ENCODE measurements at places on chromosomes 2 and 18.

- DNase-seq = no peak
Observed at GRCh38 chr2:183035954-183036669, 2.1 kb downstream of the NCKAP1 start.

DNA sequence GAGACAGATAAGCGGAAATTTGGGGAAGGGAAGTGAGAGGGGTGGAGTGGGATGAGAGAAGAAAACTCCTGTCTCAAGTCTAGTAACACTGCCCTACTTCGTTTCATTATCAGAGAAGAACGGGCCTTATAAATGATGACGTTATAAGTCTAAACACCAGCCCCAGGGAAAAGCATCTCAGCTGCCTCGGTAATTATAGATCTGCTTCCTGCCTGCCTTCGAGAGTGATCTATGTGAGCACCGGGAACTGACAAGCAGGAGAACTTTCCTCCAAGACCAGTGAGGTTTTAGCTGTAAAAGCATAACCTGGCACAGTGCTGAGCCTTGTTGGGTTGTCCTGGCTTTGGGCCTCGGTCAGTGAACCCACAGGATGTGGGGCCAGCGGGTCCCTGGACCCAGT is 227.9 kb upstream of the SIX2 start:
- no peak for DNase-seq

GRCh38 chr18:51059969-51060368 is 30.0 kb downstream of the SMAD4 start:
- DNase-seq = no peak

- DNase-seq = no peak
Observed at GRCh38 chr18:76518123-76518859, 23.2 kb upstream of the ZNF516 start.

GRCh38 chr2:135647836-135648579 is 93.6 kb upstream of the UBXN4 start:
- DNase-seq = no peak

DNA sequence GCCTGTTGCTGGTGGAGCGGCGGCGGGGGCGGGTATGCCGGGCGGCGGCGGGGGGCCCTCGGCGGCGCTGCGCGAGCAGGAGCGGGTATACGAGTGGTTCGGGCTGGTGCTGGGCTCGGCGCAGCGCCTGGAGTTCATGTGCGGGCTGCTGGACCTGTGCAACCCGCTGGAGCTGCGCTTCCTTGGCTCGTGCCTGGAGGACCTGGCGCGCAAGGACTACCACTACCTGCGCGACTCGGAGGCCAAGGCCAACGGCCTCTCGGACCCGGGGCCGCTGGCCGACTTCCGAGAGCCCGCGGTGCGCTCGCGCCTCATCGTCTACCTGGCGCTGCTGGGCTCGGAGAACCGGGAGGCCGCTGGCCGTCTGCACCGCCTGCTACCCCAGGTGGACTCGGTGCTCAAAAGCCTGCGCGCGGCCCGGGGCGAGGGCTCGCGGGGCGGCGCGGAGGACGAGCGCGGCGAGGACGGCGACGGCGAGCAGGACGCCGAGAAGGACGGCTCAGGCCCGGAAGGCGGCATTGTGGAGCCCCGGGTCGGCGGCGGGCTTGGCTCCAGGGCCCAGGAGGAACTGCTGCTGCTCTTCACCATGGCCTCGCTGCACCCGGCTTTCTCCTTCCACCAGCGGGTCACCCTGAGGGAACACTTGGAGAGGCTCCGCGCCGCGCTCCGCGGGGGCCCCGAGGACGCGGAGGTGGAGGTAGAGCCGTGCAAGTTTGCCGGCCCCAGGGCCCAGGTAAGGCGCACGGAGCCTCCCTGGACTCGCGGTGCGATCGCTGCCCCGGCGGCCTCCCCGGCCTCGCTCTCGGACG is 1.0 kb downstream of the ZCCHC2 start:
- DNase-seq = peak; percentile 53

DNA sequence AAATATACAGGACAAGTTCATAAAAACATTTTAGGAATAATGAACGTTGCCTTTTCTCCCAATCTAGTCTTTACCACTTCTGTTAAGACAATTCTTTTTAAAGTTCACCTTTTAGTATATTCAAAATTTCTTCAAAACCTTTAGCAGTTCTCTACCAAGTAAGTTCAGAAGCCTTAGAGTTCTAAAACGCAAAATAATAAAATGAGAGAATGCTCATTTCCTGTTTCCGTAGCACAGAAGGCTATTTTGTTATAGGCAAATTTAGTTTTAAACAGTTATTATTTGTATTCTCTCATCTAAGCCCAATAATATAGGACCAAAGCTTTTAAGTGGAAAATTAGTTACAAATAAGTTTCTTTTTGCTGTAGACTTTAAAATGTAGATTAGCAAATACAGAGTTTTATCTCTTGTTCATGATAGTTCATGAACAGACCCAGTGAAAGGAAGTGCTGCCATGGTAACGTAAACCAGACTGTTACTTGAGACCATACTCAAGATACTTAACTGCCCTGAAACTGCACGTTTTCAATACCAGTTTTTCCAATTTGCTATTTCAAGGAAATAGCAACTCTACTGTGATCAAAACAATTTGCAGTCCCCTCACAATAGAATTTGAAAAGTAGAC is 173.1 kb upstream of the STON1 start:
- no peak for DNase-seq

- no peak for DNase-seq
Observed at GRCh38 chr2:30886080-30886479, 78.8 kb upstream of the CAPN13 start.

DNA sequence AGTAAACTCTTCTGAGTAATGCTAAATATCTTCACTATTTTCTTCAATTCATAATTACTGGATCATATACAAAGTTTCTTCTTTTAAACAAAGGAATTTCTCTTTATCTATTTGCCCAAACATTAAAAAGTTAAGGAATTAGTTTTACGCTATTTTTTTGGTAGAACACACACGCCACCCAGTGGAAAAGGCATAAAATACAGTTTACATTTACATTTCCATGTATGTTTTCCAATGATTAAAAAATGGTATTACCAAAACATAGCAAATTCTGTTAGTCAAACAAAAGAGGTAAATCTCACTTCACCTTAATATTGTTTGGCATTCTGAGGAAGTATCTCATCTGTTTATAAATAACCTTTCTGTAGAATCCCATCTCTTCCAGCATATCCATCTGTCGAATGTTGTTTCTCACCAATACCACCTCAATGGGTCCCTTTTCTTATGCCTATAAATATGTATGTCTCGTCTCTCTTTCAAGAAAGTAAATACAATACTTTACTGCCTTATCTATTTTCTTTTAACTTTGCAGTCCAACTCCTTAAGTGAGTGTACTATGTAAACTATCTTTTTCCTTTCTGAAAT is 7.2 kb downstream of the BOLL start:
- peak; percentile 21 for DNase-seq

DNA sequence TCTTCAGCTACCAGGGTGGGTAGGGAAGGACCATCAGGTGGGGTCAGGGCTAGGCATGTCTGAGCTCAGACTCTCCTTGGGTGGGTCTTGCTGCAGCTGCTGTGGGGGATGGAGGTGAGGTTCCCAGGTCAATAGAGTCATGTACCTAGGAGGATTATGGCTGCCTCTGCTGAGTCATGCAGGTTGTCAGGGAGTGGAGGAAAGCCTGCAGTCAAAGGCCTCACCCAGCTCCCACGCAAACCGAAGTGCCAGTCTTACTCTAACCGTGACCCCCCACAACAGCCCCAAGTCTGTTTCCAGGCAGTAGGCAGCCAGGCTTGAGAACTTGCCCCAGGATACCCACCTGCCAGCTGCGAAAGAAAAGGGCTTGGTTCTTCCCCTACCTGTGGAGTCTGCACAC is 113.6 kb upstream of the GALNT5 start:
- DNase-seq = no peak

GRCh38 chr18:71625556-71626090 is 918.5 kb downstream of the CBLN2 start:
- DNase-seq = no peak

DNA sequence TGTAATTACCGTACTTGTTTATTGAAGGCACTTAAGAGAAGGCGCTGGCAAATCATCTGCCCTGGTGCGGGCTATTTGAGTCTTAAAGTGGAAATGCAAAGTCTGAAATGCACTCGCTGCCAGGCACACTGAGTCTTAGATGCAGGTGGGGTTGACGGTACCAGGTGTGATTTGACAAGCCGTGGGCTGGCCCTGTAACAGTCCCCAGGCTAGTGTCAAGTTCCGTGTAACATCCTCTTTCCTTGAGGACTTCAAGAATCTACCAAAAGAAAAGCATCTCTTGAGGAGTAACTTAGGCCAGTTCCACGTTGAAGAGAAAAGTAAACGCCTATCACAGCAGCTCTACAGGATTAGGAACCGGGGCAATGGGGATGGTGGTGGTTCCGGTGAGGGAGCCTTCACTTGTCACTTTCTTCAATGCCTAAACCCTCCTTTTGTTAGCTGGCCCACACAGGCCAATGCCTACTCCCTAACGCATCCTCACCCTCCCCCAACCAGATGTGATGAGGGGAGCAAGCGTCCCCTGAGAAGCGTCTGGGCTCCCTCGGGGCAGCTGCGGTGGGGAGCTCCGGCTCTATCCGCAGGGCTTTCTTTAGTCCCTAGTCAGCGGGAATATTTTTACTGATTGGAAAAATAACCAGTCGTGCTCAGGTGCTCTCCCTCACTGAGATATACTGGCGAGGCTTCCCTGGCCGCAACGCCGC is 1.5 kb upstream of the UGP2 start:
- DNase-seq = peak; percentile 19

- DNase-seq = no peak
Observed at GRCh38 chr2:118807668-118808428, 39.6 kb downstream of the EN1 start.

DNA sequence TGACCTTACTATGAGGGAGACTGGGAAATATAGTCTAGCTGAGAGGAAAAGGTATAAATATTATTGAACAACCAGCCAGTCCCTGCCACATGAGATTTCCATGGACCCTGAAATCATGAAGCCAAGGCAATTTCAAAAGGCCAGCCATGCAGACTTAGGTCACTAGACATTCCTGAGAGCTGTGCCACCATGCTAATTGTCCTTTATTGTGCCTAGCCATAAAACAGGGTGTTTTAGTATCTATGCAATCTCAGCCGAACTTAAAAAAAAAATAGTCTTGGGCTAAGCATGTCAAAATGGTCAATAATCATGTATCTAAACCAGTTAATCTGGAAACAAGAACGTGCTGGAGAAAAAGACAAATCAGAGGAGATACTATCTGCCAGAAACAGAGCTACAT is 269.5 kb downstream of the LNPK start:
- no peak for DNase-seq
